Stimulated activated CD4-positive, alpha-beta T cell treated with anti-CD3 and anti-CD28 coated beads, Interleukin-4, amount 100 ng/mL, for 24 hours (primary cell): ENCODE measurements at places on chromosomes 4 and X.

- no peak for DNase-seq
Observed at GRCh38 chr4:33057736-33058135, 2337.6 kb downstream of the PCDH7 start.

- DNase-seq: no peak
Observed at GRCh38 chrX:107712231-107713202, 63.1 kb downstream of the TSC22D3 start.

GRCh38 chr4:181265370-181265769 lies 977.8 kb upstream of the TENM3 start:
- no peak for DNase-seq

DNA sequence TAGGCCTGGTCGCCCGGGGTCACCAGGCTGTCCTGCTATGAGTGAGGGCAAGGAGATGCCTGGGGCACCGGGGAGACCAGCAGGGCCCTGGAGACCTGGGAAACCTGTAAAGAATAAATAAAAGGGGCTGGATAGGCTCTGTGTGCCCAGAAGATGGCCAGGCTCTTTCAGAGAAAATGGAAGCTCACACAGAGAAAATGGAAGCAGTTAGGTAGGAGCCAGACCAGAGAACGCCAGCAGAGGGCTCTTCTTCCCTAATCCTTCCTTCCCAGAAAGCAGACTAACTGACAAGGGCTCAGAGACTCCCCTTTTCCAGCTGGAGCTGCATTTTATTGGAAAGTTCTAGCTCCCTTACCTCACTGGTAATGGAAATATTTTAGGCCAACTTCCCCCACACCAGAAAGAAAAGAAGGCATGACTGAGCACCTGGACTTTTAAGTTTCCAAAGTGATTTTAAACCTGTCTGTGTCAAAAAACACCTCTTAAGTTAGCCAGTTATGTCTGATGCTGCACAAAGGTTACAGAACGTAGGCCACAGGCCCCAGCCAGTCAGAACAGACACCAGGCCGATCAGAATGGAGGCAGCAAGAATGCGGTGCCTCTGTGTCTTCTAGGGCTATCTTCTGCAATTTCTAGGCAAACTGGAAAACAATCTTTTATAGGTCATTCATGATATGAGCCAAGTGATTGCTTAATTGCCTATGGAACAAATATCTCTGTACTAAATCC lies 74.0 kb downstream of the ATG4A start:
- no peak for DNase-seq

GRCh38 chrX:39654183-39654925 lies 443.4 kb downstream of the BCOR start:
- DNase-seq: no peak

DNA sequence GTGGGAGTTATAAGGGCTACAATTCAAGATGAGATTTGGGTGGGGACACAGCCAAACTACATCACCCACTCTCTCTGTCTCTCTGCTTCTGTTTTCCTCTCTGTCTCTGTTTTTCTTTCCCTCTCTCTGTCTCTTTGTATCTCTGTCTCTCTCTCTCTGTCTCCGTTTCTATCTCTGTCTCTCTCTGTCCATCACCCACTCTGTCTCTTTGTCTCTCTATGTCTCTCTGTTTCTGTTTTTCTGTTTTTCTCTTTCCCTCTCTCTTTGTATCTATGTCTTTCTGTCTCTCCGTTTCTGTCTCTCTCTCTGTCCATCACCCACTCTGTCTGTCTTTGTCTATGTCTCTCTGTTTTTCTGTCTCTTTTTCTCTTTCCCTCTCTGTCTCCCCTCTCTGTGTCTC lies 25.3 kb downstream of the IL3RA start:
- DNase-seq: no peak

- no peak for DNase-seq
Observed at GRCh38 chr4:55637272-55637820, 1.2 kb upstream of the NMU start.

GRCh38 chrX:15404401-15405096 lies 20.3 kb upstream of the VEGFD start:
- no peak for DNase-seq

DNA sequence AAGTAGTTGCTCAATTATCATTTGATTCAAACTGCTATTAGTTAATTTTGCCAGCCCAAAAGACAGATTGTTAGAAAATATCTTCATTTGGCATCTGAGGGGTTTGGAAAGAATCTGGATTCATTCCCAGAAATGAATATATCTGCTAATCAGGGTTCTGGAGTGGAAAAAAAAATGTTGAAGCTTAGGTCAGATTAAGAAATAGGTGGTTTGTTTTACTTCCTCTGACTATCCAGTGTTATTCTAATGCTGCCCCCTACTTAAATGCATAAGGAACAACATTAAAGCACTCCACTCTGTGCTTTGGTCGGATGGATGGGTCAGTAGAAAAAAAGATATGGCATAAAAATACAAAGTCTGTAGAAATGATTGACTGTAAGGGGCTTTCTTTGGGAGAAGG lies 89.0 kb downstream of the LUZP4 start:
- DNase-seq: no peak

GRCh38 chr4:174996079-174996478 lies 77.9 kb downstream of the ADAM29 start:
- no peak for DNase-seq

- no peak for DNase-seq
Observed at GRCh38 chr4:1540601-1541375, 134.5 kb upstream of the NKX1-1 start.

- DNase-seq: no peak
Observed at GRCh38 chr4:107243141-107243781, 207.1 kb upstream of the DKK2 start.

DNA sequence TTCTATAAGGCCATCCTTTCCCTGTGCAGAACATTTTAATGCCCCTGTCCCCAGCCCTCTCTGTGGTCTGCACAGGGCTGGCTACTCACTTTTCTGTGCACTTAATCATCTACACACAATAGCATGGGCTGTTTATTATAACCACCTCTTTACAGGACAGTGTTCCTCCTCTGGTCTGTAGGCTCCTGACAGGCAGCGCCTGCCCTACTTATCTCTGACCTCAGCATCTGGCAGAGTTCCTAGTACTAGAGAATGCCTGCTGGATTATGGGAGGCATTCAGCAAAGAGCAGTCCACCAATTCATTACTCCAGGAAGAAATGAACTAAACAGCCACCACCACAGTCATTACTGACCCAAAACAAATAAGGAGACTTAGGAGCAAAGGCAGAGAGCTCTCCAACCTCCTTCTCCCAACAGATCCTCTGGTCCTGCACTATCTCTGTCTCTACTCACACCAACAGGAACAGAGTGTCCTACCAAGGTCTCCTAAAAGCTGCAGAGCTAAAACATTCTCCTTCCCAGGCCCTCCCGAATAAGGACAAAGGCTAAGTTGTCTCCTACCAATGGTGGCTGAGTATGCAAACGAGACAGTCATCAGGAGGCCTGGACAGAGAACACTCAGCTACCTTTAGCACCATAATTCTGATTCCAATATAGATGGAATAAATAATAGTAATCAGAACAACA lies 279.2 kb downstream of the QDPR start:
- no peak for DNase-seq

DNA sequence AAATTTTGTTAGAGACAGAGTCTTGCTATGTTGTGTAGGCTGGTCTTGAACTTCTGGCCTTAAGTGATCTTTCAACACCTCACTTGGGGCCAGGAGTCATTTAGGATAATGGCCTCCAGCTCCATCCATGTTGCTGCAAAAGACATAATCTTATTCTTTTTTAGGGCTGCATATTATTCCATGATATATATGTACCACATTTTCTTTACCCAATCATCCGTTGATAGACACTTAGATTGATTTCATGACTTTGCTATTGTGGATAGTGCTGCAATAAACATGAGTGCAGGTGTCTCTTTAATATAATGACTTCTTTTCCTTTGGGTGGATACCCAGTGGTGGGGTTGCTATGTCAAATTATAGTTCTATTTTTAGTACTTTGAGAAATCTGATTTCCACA lies 140.9 kb upstream of the LCORL start:
- no peak for DNase-seq

- DNase-seq: no peak
Observed at GRCh38 chr4:128305942-128306341, 18.3 kb upstream of the PGRMC2 start.

GRCh38 chr4:150248181-150248580 lies 169.9 kb downstream of the DCLK2 start:
- DNase-seq: no peak

DNA sequence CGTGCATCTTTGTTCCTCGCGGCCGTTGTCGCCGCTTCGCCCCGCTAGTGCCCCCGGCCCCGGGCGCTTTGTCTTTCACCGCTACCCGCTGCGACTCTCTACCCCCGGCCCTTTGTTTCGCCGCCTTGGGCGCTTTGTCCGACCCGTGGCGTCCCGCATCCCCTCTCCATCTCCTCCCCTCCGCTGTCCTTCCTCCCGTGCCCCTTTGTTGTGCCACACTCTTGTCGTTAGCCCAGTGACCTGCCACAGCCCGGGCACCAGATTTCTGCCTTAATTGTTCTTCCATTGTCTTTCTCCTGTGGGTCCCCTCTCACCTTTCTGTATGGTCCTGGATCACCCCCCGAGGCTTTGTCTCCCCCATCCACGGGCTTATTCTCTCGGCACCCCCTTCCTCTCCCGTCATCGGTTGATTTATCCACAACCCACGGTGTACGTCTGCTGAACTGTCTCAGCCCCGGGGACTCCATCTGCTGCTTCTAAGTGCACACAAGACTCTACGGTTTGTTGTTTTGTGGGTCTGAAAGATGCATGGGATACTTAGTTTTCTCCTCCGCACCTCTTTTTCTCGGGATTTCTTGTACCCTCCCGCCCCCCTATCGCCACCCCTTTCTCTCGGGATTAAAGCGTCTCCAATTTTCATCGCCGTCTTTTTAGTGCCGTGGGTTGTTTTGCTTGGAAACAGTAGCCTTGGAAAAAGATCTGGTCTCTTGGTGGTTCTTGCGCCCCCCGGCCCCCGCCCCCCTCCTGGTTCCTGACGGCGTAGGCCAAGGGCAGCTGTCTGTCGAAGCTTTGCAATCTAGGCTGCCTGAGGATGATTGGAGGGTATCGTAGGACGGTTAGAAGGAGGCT lies 783 bp downstream of the RBPJ start:
- peak; percentile 53 for DNase-seq

DNA sequence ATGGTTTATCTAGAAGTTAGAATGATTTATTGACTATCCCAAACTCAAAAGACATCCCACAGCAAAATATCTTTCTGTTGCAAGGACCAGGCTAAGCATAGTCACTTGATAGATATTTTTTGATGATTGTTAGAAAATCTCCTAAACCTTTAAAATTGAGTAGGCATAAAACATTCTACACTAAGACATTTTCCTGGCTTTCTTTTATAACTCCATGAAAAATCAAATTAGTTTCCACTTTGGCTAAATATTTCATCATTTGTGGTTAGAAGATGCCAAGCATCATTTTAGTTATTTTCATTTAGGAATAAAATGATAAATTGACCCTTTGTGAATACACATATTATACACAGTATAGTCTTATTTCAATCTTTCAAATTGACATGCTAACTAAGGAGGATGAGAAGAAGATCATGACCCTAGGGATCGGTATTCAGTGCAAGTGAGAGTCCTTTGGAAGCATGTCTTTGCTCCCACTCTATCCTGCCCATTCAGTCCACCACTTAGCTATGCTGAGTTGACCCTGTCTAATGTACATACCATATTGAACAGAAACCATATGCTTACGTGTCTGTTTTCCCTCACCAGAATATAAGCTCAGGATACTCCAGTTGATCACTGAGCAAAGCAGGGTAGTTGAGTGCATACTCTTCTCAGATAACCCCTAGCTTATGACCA lies 136.6 kb upstream of the OTUD4 start:
- no peak for DNase-seq

- DNase-seq: no peak
Observed at GRCh38 chr4:169335331-169335730, 64.6 kb upstream of the SH3RF1 start.

GRCh38 chr4:8312976-8313375 lies 43.4 kb downstream of the HTRA3 start:
- no peak for DNase-seq

DNA sequence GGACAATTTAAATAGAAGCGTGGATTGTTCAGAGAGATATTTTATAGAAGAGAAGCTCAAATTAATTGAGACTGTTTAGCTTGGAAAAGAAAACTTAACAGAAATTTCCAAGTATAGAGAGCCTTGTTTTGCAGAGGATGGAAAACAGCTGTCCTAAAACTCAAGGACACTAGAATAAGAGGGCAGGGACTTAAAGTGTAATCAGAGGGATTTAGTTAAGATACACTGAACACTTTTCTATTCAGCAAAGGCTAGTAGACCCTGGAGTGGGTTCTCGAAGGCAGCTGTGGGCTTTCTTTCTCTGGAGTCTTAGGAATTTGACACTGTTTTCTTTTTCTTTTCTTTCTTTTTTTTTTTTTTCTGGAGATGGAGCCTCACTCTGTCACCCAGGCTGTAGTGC lies 92.7 kb upstream of the ARX start:
- DNase-seq: no peak

DNA sequence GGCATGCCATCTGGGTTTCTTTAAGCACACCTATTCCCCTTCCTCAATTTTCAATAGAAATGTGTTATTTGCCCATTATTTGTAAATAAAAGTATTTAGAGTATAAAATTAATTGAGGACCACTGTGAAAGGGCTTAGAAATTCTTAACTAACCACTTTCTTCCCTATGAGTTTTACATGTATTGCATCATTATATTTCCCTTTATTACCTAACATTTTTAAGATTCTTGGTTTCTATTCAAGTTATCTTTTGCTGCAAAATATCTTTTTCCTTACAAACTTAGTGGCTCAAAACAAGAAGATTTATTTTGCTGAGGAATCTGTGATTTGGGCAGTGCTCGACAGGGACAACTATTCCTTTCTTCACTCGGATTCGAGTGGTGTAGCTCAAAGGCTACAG lies 40.5 kb downstream of the GRID2 start:
- no peak for DNase-seq

DNA sequence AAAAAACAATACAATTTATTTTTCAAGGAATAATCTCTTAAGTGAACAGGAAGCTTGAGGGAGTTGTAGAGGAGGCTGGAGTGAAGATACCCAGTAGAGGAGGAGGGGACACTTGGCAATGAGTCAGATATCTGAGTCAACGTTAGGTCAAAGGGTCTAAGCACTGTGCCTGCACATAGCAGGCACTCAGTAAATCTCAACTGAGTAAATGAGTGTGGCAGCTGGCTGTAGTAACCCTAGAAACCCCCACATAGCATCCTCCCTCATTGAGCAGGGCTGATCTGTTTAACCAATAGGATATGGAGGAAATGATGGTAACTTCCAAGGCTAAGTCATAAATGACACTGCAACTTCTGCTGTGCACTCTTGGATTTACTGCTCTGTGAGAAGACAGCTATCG lies 186.0 kb upstream of the FAM241A start:
- DNase-seq: no peak

DNA sequence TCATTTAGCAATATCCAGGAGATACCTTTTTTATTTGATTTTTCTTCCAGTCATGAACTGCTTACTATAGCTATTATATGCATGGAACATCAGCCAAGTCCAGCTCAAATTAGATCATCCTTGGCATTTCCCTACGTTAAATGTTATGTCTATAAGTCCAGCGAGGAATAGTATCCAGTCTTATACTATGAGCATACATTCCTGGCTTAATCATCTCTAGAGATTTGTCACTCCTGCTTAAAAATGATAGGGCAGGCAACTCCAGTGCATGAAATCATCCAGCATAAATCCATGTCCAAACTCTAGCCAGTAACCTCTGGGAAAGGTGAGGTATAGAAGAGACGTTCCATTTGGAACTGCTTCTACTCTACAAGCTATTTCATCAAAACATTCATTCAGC lies 126.7 kb upstream of the VCX2 start:
- no peak for DNase-seq

- no peak for DNase-seq
Observed at GRCh38 chr4:80154545-80154933, 42.8 kb upstream of the PRDM8 start.
